ENCODE measurements at places on chromosomes 1 and 21.

DNA sequence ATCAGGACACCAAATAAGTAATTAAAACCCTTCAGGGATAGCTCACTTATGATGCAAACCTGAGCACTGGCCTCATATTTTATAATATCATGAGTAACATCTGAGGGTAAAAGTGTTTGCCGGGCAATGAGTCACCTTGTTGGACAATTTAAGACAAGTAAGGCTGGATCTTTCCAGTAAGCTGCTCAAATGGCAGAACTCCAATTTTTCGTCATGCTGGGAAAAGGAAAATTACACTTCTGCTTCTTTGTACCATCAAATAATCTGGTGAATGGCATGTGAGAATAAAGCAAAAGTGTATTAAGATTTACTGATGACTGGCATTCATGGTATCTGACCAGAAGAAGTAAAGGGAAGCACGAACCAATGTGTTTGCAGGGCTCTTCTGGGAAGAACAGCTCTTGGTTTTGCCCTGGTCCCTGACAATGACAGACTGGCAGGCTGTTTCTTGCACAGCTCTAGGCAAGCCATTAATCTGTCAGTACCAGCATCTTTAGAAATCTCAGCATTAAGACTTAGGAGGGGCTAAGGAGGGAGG, 392.2 kb downstream of the VAV3 start:
- DNase-seq, result no peak

- peak; percentile 8 for DNase-seq
These were observed 1.4 kb downstream of the APP start for GRCh38 chr21:26169061-26169610.

GRCh38 chr1:52159033-52159789, 17.3 kb downstream of the ZFYVE9 start:
- no peak for DNase-seq

DNA sequence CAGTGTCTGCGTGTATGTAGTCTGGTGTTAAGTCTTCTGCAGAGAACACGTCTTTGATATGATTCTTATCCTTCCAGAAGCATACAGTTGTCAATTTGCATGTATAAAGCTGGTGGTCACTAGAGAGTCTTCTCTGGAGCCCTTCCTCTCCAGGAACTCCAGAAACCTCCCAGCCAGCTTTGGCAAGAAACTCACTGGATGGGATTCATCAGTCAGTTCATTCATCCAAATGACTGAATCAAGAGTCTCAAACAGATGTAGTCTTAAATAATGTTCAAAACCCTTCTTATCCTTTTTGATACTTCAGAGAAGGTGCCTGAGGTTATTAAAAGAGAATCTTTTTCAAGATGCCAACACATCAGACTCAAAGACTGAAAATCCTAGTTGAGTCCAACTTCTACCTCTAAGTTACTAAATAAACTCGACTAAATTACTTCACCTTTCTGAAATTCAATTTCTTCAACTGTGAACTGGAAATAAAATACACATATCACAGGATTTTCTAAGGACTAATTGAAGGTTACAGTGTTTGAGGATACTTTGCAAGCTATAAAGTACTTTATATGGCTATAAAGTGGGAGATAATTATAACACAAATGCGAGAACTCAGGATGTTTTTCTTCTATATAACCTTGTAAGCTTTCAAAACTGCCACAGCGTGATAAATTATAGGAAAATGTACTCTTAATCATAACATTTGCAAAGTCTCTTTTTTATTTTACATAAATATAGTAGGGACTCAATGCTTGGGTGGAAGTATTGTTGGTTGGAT, 252.4 kb downstream of the FGGY start:
- DNase-seq, result no peak

DNA sequence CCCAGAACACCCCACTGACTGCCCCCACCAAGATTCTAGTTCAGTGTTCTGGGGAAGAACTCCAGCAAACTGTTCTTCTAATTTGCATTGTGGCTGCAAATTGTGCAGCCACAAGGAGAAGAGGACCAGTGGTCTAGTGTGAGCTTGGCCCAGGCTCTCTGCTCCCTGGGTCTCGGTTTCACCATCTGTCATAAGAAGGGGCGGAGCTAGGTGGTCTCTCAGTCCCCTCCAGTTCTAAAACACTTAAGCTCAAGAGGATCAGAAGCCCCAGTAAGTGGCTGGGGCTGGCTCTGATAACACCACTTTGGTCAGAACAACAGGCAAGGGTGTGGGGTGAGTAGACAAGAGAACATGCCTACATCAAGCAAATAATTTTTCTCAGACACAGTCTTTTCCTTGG, 99.9 kb downstream of the BEND5 start:
- DNase-seq, result no peak

DNA sequence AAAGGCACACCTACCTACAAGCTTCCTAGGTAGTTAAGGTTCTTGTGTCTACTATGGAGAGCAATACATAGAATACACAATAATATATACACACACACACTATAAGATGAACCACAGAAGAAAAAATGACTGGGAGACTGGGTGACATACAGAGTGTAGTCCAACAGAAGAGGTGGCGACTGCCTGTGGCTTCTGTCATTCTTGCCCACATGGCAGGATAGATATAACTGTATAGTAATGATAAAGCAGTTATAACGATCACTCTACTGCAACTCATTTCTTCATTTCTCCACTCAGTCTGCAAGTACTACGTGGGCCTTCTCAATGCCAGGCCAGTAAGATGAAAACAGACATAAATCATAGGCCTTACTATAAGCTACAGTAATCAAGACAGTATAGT, 113.8 kb upstream of the EDN2 start:
- no peak for DNase-seq

- DNase-seq, result no peak
These were observed 115.9 kb downstream of the RHOU start for GRCh38 chr1:228851193-228851592.

- DNase-seq, result no peak
These were observed 35.6 kb downstream of the GPA33 start for GRCh38 chr1:167054531-167054930.

- DNase-seq, result no peak
These were observed 8.7 kb downstream of the TACSTD2 start for GRCh38 chr1:58568271-58568860.

DNA sequence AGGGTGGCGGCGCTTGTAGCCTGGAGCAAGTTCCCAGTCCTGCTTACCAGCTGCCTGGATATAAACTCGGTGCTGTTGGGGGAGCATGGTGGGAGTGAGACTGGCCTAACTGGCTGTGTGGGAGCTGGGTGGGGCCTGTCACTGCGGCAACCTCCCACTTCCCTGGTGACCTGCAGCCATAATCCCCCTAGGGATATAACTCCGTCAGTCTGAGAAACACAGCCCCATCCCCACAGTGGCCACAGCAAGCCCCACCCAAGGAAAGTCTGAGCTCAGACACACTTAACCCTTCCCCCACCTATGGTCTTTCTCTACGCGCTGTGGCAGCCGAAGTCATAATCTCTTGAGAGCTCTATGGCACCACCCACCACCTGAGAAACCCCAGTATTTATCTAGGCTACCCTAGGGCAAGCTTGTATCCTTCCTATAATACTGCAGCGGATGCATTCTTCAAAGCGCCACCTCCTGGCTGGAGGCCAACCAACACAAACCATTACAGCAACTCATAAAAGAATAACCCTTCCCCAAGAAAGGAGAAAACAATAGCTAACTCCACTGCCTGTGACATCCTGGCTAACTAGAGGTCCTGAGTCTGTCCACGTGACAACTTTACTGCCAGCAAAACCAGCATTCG, 57.4 kb downstream of the ZNF648 start:
- DNase-seq, result no peak

DNA sequence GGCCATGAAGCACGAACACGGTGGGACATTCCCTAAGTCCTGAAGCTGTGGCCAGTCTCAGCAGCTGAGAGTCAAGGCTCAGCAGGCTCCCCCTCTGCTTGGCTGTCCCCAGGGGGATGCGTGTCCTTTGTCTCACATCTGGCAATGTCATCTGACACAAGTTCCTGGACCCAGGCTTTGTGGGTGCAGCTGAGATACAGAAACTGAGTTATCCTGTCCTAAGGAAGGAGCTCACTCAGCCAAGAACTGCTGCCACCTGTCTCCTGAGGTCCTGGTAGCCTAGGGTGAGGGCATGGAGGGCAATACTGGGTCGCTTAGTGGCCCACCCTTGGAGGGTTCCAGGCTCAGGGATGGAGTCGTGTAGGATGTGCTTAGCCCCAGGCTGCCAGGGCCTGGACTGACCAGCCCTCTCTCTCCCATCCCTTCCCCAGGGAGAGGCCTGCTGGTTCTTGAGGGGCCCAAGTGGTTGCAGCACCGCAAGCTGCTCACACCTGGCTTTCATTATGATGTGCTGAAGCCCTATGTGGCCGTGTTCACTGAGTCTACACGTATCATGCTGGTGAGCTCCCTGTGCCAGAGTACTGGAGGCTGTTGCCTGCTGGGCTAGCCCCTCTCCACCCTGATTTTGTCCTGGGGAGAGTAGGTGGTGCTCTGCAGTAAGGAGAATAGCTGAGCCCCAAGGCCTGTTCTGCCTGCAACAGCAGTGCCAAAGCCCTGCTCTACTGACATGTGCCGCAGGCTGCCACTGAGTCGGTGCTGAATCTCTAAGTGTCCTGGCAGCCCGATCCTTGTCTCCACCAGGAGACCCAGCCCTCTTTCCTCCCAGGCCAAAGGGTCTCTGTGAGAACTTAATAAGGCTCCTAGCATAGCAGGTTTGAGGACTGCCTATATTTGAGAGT, 13.5 kb downstream of the CYP4B1 start:
- no peak for DNase-seq

GRCh38 chr1:71270394-71270915, 189.6 kb upstream of the ZRANB2 start:
- no peak for DNase-seq

DNA sequence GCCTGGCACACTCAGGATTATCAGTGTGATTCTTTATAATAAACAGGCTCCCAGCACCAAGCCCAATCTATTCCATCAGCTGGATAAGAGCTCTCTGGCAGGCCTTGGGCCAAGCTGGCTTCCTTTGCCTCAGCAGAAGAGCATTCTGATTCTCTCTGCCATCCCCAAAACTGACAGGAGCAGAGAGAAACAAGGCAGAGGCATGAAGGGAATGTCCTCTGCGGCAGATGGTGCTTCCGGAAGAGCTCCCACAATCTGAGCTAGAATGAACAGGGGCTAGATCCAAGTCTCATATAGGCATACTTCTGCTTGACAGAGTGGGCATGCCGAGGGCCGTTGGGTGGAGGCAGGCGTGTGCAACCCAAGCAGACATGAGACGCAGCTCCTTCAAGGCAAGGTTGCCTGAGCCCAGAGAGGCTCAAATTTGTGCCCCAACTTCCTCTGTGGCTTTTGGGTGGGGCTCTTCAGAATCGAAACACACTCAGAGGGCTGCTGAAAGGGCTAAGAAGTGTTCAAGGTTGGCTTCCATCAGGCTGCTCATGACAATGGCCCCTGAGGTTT, 4.0 kb downstream of the CAPN2 start:
- no peak for DNase-seq

GRCh38 chr1:210248341-210248740, 15.7 kb downstream of the SERTAD4 start:
- DNase-seq, result no peak

- DNase-seq, result no peak
These were observed 187.2 kb downstream of the PCP4 start for GRCh38 chr21:40054403-40054802.

GRCh38 chr1:160465123-160465522, 57.9 kb downstream of the SLAMF6 start:
- no peak for DNase-seq

- DNase-seq, result no peak
These were observed 4.9 kb downstream of the MOB3C start for GRCh38 chr1:46611691-46612221.

DNA sequence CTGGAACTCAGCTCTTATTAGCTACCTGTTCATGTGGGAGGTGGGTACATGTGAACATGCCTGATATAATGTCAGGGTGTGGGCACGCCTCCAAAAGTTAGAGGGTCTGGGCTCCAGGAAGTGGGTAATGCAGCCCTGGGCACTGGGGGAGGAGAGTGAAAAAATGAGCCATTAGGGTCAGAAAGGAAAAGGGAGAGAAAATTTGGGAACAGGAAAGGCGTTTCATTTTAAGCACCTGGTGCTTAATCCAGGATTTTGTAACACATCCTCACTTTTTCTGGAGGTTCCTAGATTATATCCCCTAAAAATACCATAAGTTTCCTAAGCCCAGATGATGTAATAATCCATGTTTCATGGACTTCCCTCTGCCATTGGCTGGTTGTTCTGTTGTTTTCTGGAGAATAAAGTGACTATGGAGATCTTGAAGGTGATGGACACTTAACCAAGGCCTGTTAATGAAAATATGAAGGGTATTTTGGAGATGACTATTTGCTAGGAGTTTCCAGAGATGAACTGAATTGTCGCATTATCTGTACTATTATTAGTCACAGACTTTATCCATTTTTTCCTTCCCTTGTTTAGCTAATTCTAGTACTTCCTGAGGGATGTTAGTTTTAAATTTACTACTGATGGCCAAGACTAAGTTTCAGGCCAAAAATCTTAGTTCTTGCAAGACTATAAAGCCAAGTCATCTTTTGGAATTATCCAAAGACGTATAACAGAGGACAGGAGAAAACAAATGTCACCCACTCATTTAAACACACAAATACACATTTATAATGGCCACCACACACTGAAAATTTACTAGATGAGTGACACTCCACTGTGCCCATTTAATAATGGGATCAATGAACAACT, 24.4 kb upstream of the TARBP1 start:
- no peak for DNase-seq

- DNase-seq, result no peak
These were observed 16.3 kb upstream of the NUF2 start for GRCh38 chr1:163305441-163305840.

GRCh38 chr1:115643225-115643624, 1.5 kb downstream of the VANGL1 start:
- no peak for DNase-seq

DNA sequence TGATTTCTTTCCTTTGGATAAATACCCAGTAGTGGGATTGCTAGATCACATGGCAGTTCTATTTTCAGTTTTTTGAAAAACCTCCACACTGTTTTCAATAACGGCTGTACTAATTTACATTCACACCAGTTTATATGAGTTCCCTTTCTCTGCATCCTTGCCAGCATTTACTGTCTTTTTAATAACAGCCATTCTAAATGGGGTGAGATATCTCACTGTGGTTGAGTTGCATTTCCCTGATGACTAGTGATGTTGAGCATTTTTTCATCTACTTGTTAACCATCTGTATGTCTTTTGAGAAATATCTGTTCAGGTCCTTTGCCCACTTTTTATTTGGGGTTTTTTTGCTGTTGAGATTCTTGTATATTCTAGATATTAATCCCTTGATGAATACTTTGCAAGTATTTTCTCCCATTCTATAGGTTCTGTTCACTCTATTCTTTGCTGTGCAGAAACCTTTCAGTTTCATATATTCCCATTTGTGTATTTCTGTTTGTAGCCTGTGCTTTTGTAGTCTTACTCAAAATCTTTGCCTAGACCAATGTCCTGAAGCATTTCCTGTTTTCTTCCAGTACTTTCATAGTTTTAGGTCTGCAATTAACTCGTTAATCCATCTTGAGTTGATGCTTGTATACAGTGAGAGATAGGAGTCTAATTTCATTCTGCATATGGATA, 7.3 kb downstream of the HENMT1 start:
- no peak for DNase-seq

- DNase-seq, result no peak
These were observed 45.4 kb downstream of the KIF26B start for GRCh38 chr1:245200146-245200545.

- no peak for DNase-seq
These were observed 53.3 kb upstream of the TSPAN2 start for GRCh38 chr1:115142616-115143015.
